Adipocyte (in vitro differentiated cells): ENCODE measurements at places on chromosomes 13 and 19.

DNA sequence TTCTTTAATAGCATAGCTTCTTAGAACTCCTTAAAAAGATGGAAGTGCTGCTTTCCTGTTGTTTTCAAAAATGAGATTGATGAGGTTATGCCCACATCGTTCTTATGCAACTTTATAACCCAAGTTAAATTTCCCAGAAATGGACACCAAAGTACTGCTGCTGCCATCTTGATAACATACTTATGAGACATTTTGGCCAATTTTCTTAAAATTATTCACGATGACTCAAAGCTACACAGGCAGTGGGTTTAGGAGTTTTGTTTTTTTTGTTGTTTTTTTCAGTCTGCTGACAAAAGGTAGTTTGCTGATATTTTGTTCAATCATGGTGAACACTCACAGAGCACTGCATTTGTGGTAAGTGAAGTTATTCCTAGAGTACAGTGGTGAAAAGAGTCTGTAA lies 54.9 kb upstream of the RFC3 start:
- no peak for DNase-seq

- DNase-seq: no peak
Measured at GRCh38 chr19:38556521-38557174, 61.1 kb downstream of the MAP4K1 start.

DNA sequence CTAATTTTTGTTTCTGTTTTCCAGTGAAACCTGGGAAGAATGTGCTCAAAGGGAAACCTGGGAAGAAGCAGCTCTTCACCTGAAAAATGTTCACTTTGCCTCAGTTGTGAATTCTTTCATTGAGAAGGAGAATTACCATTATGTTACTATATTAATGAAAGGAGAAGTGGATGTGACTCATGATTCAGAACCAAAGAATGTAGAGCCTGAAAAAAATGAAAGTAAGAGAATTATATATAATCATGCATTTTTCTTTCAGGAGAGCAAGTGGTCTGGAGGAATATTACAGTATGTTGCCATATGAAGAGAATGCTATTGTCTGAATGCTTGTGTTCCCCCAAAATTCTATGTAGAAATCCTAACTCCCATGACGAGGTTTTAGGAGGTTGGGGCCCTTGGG lies 3.4 kb downstream of the NUDT15 start:
- DNase-seq: peak; percentile 40

GRCh38 chr19:54162241-54162805 lies 2.8 kb upstream of the LENG1 start:
- peak; percentile 42 for DNase-seq

GRCh38 chr19:2686360-2686759 lies 16.1 kb downstream of the GNG7 start:
- DNase-seq: no peak
